ENCODE measurements at places on chromosomes 7 and 10.

DNA sequence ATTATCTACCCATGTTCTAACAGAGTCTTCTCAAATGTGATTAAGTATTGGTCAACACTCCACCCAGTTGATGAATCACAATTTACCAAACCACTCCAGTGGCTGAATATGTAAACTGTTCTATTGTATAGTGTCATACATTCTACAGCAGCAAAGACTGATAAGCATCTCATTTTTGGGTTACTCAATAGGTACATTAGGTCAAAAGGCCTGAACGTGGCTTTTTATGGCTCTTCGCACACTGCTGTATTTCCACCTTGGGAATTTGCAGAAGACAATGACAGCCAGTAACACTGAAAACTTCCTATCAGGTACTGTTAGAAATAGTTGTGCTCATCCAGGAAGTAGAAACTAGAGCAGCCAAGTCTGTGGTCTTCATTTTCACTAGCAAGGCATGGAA is 166.9 kb downstream of the GLI3 start:
- no peak for DNase-seq

- no peak for DNase-seq
Measured at GRCh38 chr10:64773357-64773756, 1252.2 kb downstream of the REEP3 start.

- DNase-seq = no peak
Measured at GRCh38 chr7:47314728-47315607, 266.9 kb downstream of the TNS3 start.

DNA sequence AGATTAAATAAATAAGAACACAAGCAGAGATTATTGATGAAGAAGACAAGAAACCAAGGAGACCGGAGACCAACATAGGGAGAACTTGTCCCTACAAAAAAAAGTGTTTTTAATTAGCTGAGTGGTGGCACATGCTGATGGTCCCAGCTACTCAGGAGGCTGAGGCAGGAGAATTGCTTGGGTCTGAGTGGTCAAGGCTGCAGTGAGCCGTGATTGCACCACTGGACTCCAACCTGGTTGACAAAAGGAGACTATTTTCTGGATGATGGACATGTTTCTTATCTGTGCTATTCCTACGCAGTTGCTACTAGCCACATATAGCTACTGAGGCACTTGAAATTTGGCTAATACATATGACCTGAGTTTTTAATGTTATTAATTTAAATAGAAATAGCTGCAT is 9.7 kb downstream of the IKZF5 start:
- DNase-seq = no peak

Data from HS-27A (cell line).